CD4-positive, alpha-beta memory T cell (primary cell): ENCODE measurements at places on chromosomes 4 and X.

DNA sequence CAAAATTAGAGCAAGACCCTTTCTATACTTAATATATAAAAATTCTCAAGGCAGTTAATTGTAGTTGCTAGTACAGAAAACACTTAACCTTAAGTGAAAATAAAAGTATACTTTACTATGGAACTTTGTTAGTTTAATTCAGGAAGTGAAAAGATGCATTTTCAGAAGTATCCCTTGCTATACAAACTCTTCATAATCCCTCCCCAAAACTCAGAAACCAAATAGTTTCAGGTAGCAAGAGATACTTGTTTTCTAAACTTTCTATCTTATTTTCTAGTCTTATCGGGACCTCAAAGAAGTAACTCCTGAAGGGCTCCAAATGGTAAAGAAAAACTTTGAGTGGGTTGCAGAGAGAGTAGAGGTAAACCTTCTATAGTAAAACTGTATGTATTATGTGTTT is 14.3 kb downstream of the PAICS start:
- no peak for DNase-seq

DNA sequence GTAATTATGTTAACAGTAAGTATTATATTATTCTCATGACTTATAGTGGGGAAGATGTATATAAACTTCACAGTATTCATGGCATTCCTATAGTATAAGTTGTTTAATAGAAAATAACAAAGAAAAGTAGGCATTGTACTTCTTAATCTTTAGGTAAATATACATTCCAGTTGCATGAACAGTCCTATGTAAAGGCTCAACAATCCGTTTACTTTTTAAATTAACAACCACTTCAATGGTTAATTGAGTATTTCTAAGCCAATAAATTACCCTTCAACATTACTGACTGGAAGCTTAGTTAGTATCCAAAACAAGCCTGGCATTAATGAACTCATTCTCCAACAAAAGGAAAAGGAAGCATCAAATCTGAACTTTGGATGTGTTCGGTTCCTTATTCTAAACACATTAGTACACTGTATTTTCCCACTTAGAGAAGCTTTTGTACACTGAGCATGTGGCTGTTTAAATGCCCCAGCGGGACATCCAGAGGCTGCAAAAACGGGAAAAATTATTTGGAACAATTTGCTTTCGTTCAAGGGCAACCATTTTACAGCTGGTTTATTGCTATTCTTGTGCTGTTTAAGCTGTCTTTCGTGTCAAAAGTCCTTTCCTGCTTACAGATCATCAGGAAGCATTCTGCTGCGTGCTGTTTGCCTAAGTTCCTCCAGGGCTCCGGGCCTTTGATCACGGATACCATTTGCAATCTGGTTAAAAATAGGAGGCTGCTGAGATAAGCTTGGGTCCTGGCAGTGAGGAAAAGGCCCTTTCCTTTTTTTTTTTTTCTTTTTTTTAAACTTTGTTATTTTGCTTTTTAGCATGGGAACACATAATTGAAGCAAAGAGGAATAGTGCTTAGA is 460.3 kb downstream of the SPRY1 start:
- DNase-seq = no peak

GRCh38 chr4:120555058-120555457 is 367.5 kb downstream of the PRDM5 start:
- no peak for DNase-seq

- no peak for DNase-seq
Measured at GRCh38 chr4:171891038-171891437, 77.8 kb downstream of the GALNTL6 start.

DNA sequence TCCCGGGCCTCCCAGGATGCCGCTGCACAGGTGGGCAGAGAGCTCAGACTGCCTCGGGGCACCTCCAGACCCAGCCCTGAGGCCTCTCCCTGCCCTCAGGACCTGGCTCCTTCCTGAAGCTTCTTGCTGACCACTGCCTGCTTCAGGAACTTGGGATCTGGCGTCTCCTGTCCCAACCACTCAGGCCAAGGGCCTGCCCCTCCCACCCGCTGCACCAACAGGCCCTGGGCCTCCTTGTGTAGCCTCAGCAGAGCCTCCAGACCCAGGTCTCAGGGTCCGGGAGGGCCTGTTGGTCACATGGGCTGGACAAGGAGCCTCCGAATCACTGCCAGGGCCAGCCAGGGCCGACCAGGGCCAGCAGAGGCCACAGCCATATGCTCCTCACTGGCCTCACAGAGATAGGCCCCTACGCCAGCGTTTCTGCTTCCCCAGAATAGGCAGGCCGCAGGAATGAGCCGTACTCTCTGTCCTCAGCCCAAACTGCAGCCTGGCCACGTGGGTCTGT is 2.8 kb downstream of the MXD4 start:
- DNase-seq = no peak

DNA sequence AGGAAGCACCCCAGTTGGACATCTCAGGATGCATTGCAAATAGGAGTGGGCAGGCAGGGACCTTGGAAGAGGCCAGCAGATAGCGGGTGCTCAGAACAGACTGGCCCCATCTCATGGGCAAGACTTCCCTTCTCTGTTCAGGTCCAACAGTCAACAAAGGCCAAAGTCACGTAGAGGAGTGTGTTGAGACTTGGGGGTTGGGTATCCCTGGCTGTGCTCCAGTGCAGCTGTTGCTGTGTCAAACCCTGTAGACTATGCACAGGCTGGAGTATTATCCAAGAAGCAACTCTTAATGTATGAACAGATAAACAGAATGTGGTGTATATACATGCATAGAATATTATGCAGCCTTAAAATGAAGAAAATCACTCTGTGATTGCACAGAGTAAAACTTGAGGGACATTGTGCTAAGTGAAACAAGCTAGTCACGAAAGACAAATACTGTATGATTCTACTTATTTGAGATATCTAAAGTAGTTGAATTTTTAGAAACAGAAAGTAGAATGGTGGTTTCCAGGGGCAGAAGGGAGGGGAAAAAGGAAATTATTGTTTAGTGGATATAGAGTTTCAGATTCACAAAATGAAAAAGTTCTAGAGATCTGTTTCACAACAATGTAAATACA is 192.1 kb upstream of the LCORL start:
- DNase-seq = no peak

- DNase-seq = peak; percentile 52
Measured at GRCh38 chr4:88219099-88219498, 60.7 kb upstream of the ABCG2 start.

GRCh38 chrX:40148385-40149285 is 50.9 kb upstream of the BCOR start:
- no peak for DNase-seq

- DNase-seq = no peak
Measured at GRCh38 chr4:19002170-19002569, 980.6 kb upstream of the LCORL start.

DNA sequence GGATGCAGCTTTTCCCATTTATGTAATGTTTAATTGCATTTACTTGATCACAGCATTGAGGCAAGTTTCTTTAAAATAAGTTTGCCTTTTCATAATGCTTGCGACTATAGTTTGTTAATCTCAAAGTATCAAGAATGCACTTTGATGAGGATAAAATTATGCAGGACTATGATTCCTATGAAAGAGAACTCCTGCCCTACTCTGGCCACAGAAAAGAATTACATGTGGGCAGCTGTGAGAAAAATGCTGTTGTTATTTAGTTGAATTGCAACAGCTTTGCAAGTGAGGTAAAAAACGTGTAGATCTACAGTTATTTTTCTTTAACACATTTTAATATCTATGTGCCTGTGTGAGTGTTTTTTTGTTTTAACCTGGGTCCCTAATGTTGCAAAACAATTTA is 12.5 kb upstream of the OSTC start:
- DNase-seq = no peak
